NCI-H748 treated with DMSO at 0.1 percent for 48 hours (cell line): ENCODE measurements at places on chromosomes 5 and 9.

DNA sequence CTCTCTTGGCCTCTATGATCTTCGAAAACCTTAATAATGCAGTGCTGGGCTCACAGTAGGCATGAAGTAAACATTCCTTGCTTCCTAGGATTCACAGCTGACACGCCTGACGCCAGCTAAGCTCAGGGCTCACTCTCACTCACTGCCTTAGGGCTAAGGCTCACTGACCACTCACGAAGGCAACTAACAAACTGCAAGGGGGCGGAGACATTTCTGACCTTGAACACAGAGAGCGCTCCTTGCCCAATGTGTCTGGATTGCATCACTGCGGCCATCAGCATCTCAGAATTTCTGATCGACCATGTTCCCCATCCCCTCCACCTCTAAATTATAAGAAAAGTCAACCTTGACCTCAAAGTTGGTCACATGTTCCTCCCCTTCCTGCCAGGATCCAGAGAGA lies 372.6 kb downstream of the EBF1 start:
- DNase-seq, result no peak

DNA sequence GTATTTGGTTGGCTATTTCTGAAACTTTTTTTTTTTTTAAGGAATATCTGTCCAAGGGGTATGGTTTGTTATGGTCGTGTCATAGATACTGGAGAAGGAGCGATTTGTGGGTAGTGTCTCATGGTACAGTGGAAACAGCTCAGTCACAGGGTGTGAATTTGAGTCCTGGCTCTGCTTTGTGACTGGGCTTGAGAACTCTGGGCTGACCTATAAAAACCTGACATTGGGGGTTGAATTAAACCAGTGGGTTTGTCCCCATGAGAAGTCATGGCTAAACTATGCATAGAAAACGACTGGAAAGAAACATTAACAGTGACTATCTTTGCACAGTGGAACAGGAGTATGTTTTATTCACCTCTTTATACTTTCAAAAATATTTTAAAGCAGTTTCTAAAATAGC lies 54.7 kb downstream of the MACROH2A1 start:
- no peak for DNase-seq

- DNase-seq, result no peak
Measured at GRCh38 chr5:90153031-90153430, 256.5 kb downstream of the CETN3 start.

DNA sequence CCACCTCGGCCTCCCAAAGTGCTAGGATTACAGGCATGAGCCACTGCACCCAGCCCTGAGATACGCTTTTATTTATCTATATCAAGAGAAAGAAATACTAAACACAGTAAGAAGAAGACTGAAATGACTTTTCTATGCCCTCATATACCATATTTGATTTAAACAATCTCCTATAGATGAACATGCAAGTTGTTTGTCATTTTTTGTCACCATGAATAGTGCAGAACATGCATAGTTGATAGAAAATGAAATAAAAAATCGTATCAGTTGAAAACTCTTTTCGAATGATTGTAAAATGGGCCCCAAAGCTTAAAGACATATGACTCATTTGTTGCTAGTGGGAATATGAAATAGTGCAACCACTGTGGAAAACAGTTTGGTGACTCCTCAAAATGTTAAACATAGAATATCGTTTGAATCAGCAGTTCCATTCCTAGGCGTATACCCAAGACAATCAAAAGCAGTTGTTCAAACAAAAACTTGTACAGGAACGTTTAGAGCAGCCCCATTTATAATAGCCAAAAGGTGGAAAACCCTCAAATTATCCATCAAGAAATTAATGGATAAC lies 61.4 kb upstream of the ANKH start:
- no peak for DNase-seq

- no peak for DNase-seq
Measured at GRCh38 chr5:69167493-69167855, 524 bp downstream of the CCNB1 start.

- DNase-seq, result no peak
Measured at GRCh38 chr5:115749016-115749415, 67.4 kb downstream of the CDO1 start.

- DNase-seq, result peak; percentile 89
Measured at GRCh38 chr5:42982107-42982622, 58.0 kb downstream of the ANXA2R start.

DNA sequence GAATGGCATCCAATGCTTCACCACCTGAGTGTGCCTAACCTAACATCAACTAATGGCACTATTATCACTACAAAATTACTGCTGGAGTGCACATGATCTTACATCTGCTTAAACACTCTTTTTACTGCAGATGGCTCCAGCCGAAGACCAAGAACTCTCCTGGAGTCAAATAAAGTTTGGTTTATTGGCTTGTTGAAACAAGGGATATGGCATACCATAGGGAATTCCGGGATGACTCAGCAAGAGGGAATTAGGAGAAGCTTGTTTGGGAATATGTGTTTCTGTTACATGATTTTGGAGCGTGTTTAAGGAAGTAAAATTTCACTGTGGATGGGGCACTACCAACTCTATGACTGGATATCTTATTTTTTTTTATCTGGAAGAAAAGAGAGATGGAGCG lies 872.6 kb downstream of the DTWD2 start:
- DNase-seq, result no peak

GRCh38 chr5:19547640-19548039 lies 440.4 kb downstream of the CDH18 start:
- no peak for DNase-seq

- no peak for DNase-seq
Measured at GRCh38 chr9:219670-220365, 5.2 kb downstream of the DOCK8 start.

- no peak for DNase-seq
Measured at GRCh38 chr5:75367401-75367800, 30.4 kb downstream of the HMGCR start.

DNA sequence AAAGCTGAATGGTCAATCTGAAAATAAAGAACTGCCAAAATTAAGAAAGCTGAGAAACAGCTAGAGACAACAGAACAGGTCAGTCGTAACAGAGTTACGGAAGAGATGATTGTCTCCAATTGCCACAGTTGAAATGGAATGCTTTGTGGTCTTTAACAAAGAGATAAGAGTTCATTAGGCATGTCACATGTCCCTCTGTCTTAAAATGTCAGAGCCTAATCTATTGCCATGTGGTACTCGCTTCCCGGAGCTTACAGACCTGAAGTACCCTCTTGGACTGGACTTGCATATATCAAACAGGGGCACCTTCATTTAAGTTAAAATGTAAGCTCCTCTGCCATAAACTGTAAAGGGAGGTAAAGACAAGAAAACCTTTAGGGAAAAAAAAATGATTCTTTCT lies 19.7 kb downstream of the TTC39B start:
- no peak for DNase-seq

- no peak for DNase-seq
Measured at GRCh38 chr5:15085671-15086070, 214.1 kb upstream of the ANKH start.

DNA sequence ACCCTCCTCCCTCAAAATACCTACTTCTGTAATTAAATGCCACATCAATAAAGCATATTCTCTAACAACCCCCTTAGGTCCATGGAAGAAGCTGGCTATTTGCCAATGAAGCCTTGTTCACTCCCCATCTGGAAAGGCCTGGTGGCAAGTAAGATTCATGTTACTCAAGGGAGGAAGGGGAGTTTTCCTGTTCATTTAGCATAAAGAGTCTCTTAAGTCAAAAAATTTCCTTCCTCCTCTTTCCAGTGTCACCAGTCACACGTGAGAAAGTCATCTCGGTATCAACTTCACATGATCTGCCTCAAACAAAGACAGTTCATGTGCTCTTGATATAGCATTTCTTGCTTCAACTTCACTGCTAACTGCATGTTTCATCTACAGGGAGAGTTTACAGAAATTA lies 32.7 kb upstream of the RIC1 start:
- DNase-seq, result no peak
